ENCODE measurements at places on chromosomes 12 and 14.
A peak's percentile ranks its signal among the peaks of the same experiment; 100 is the strongest.

DNA sequence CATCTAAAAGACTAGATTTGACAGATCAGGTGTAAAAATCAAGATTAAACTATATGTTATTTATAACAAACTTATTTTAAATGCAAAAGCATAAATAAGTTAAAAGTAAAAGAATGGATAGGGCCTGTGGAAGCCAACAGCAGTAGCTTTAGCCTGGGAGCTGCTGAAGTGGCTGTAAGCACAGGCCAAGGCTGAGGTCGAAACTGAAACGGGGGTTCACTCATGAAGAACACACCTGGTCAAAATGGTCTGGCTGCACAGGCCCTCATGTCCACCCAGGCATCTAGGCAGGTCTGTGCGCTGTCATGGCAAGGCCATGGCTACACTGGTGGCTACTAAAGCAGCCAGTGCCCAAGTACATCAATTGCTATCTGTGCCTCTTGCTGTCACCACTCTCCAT, 23.1 kb downstream of the CATSPERB start:
- no peak for DNase-seq

DNA sequence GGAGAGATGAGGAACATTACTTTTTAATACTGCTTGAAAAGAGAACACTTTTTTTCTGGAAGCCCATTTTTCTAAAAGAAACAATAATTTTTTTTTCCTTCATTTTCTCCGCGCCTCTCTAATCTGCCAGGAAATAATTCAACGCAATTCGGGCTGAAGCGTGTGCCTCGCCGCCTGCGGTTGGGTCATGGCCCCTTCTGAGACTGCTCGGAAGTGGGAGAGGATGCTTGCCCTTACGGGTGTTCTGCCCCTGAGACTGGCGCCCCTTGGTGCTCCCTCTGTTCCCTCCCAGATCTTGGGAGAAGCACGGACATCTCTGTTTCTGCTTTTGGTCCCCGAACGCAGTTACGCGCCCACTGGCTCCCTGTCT, 332 bp upstream of the TBC1D30 start:
- no peak for DNase-seq

DNA sequence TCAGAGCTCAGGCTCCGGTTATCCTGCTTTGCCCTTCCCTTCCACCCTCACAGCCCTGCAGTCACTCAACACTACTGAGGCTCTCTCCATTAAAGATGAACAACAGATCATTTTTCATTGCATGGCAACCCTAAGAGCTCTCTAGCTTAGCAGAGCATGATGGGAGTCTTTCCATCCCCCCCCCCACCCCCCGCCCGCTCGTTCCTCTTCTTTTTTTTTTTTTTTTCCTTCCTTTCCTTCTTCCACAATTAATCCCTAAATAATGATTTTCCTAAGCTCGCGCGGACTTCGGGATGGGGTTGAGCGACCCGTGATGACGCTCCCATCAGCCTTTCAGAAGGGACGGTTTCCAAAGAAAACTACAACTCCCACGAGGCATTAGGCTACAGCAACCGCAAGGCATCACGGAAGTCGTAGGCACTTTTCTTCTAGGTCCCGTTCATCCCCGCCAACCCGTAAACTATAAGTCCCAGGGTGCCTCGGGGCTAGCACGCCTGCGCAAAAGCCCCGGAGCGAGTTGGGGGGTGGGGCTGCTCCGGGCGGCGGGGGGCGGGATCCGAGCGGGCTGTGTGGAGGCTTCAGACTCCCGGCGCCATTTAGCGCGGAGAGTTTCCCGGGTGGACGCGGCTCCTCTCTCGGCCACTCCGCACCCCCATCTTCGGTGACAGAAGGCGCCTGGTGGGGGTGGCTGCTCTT, at the start of gene WNK1:
WNK1 (plus strand) TSS at position 581 of the 696 bp plus-strand sequence. CDS start 987 bp downstream, outside the sequence.
- DNase-seq = peak; percentile 97

- no peak for DNase-seq
Observed at GRCh38 chr12:47184813-47185212, 105.1 kb upstream of the AMIGO2 start.

DNA sequence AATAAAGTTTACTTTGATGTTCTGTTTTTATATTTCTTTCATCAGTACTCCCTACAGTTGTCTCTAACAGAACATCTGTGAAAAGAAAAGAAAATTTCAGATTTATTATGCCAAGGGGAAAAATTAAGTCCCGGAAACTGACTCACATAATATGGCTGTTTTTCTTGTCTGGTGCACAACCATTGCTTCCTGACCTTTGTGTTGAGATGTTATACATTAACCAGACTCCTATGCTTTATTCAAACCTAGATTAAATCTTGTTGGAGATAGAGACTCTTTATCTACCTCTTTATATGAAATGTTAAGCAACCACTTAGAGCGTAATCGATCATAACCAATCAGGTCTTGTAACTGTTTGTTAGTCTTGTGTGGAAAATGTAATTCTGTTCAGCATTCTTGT, 37.6 kb upstream of the BICD1 start:
- no peak for DNase-seq

DNA sequence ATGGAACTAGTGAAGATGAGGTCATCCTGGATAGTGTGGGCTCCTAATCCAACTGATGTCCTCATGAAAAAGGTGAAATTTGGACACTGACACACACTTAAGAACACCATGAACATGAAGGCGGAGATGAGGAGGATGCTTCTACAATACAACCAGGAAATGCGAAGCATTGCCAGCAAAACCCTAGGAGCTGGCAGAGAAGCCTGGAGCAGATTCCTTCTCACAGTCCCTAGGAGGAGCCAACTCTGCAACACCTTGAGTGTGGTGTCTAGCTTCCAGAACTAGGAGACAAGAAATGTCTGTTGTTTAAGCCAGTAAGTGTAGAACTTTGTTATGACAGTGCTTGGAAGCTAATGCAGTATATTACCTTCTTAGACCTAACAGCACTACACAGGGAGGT, 191.9 kb upstream of the PWP1 start:
- DNase-seq = no peak

GRCh38 chr12:67452119-67452805, 183.1 kb downstream of the CAND1 start:
- DNase-seq = no peak

- DNase-seq = no peak
Observed at GRCh38 chr14:70392676-70393075, 24.2 kb downstream of the SYNJ2BP start.

GRCh38 chr14:68493152-68493911, 299.5 kb downstream of the ZFP36L1 start:
- no peak for DNase-seq

GRCh38 chr12:102691773-102692555, 211.6 kb upstream of the IGF1 start:
- DNase-seq = no peak
